Urinary bladder (tissue), 4 donors: ENCODE measurements at places on chromosomes 5 and 9. TPM values are rescaled to one million over a fixed set of nuclear protein-coding genes. Genes with fewer than 3 reads are reported as not detected.

LTC4S gene
- 1.8 TPM for total RNA-seq

MLANA gene
- total RNA-seq: not detected

SPATA31D4 gene
- total RNA-seq: not detected

NDUFS6 gene
- 12.2 TPM for total RNA-seq

PPP3R2 gene
- 0.21 TPM for total RNA-seq

SLC36A2 gene
- total RNA-seq: not detected

ZNF618 gene
- 7.8 TPM for total RNA-seq

TRPM3 gene
- total RNA-seq: 14.3 TPM

CTNND2 gene
- 1.4 TPM for total RNA-seq

DRD1 gene
- total RNA-seq: 4.2 TPM

SLC34A1 gene
- not detected for total RNA-seq

ELAVL2 gene
- 14.8 TPM for total RNA-seq

MEGF9 gene
- total RNA-seq: 18.3 TPM

COL23A1 gene
- total RNA-seq: 0.90 TPM

IL7R gene
- 1.5 TPM for total RNA-seq

NEUROG1 gene
- total RNA-seq: not detected

CYSRT1 gene
- total RNA-seq: 0.42 TPM
